NCI-H1930 (cell line): ENCODE measurements at places on chromosomes 13 and 19.

DNA sequence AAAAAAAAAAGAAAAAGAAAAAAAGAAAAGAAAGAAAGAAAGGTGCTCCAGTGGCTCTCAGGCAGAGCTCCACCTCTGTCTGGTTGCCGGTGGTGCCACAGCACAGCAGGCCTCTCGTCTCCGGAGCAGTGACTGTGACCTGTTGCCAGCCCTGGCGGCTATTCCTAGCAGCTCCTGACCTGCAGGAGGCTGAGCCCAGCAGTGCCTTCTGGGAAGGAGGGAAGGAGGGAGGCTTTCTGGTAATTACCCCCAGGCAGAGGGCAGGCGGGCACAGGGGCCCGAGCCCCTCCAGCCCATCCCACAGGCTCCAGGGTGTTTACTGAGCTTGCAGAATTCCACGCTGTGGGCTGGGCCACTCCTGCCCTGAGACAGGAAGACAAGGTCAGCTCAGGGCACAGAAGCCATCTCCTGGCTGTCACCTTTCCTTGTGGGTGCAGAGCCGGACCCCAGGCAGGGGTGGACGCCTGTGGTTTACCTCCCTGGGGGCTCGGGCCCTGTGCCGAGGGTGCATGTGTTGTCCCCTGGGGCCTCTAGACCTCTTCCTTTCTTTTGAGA lies 77.9 kb downstream of the GNG7 start:
- peak; percentile 25 for DNase-seq

- DNase-seq: peak; percentile 29
These were observed 24.2 kb downstream of the C19orf12 start for GRCh38 chr19:29690842-29691241.

DNA sequence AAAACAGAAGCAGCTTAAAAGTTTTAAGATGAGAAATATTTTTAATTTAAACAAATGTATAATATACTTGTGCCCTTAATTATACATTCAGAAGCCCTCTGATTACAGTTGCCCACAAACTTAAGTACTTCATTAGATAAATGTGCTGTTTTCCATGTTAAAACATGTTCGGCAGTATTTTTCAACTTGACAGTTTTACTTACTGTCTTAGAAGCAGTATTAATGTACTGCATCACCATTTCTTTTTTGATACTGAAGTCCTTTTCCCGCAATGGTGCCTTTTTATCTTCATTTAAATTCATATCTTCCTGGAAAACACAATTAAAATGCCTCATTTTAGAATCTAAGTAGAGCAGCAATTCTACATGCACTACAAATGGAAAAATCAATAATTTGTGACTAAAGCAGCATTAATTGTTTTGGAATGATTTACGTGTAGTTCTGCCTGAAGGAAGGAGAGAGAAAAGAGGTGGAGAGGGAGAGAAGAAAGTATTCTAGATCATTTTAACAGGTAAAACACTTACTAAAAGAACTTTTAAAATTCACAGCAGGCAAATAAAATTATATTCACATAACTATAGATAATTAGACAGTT lies 70.2 kb downstream of the DIAPH3 start:
- DNase-seq: no peak

DNA sequence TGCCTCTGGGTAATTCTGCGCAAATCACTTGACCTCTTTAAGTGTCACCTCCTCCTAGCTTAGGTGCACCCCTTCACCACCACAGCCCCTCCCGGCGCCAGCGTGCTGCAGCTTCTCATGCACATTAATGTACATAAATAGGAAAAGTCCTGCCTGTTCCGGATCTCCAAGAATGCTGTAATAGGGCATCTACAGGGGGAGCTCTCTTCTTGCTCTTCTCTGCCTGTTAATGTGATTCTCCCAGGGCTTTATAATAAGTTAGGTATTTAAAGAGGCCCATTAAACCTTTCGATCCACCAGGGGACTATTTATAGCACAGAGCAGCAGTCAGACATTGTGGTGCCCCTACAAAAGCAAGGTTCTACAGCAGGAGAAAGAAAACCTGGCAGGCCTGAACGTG lies 35.3 kb downstream of the SOX1 start:
- DNase-seq: no peak

GRCh38 chr19:36141039-36141927 lies 1.4 kb downstream of the CAPNS1 start:
- peak; percentile 81 for DNase-seq

- no peak for DNase-seq
These were observed 1.1 kb downstream of the CD79A start for GRCh38 chr19:41877916-41878905.

DNA sequence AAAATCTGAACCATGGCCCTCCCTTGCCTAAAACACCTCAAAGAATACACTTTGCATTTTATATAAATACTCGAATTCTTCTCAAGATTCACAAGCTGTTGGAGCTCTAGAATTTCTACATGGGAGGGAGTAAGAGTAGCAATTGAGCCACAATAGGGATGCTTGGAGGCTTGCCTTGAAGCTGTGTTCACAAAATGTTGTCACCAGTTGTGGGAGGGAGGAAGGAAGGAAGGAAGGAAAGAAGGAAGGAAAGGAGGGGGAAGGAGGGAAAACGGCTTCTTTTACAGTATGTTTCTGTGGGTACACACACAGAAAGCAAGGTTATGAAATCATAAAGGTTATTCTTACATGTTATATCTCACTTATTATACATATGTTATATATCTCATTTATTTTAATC lies 128.6 kb upstream of the PEG3 start:
- no peak for DNase-seq

DNA sequence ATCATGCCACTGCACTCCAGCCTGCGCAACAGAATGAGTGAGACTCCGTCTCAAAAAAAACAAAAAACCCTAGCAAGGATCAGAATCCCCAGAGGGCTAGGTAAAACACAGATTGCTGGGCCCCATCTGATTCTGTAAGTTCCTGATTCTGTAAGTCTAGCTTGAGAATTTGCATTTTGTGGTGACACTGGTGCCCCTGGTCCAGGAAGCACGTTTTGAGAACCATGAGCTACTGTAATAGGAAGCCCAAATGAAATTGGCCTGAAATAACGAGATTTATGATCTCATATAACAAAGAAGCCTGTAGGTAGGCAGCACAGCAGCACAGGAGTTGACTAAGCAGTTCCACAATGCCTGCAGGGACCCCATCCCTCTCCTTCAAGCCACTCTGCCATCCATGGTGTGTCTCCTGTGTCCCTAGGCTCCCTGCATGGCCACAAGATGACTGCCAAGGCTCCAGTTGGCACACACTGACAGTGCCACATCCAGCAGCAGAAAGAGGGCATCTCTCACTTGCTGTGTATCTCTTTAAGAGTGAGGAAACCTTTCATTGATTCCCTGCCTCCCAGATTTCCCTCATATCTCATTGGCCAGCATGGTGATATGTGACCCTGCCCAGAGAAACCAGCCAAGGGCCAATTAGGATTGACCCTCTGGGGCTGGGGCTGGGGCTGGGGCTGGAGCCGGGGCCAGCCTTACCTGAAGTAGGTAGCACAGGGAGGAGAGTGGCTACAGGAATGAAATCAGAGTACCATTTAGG lies 21.7 kb downstream of the SIPA1L3 start:
- no peak for DNase-seq

- no peak for DNase-seq
These were observed 86.6 kb upstream of the POSTN start for GRCh38 chr13:37685206-37685605.

- no peak for DNase-seq
These were observed 9.5 kb upstream of the GJB6 start for GRCh38 chr13:20241593-20241992.

GRCh38 chr13:111609631-111610030 lies 289.2 kb downstream of the TEX29 start:
- DNase-seq: no peak

DNA sequence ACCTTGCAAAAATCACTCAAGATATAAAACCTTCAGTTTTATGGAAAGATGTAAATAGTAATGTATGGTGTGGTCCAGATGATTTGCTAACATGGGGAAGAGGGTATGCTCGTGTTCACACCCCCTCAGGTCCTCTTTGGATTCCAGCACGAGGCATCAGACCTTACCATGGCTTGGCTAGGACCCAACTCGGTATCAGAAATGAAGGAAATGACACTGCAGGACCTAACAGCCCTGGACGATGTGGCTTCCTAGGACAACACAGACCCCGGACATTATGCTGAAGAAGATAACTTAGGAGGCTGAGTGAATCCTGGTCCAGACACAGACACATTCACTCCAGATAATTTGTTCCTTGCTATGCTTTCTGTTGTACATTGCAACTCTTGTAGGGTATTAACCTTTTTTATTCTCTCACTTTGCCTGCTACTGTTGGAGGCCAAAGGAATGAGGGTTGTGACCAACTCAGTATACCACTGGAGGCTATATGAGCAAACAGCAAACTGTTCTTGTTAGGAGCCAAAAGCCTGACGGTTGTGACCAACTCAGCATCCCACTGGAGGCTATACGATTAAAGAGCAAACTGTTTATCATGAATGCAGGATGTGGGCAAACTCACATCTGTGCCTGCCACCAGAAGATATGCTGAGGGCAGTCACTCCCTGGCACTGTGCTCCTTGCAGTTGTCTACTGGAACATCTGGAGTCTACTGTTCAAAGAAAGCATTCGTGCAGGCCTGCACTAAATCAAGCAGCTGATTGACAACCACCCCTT lies 121.7 kb downstream of the ZNF429 start:
- DNase-seq: no peak

GRCh38 chr13:24746618-24747247 lies 17.2 kb upstream of the RNF17 start:
- peak; percentile 56 for DNase-seq

DNA sequence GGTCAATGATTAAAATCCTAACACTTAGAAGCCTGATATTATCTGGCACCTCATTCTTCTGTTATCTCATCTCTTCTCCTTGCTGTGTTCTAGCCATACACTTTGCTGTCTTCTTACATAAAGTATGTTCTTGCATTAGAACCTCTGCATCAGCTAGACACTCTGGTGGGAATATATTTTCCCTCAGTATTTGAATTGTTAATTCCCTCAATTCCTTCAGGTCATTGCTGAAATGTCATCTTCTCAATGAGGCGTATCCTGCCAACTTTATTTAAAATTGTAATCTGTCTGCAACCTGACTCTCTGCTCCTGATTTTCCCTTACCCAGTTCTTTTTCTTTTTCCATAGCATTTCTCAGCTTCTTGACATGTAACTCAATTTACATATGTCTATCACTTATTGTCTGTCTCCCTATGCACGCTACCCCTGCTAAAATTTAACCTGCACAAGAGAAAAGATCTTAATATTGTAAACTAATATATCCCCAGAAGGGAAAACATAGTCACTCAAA lies 138.2 kb downstream of the UGGT2 start:
- no peak for DNase-seq

- DNase-seq: no peak
These were observed 102.1 kb downstream of the INSR start for GRCh38 chr19:7191946-7192691.

- no peak for DNase-seq
These were observed 782 bp upstream of the JUND start for GRCh38 chr19:18282021-18282787.

- no peak for DNase-seq
These were observed 265.7 kb downstream of the DIAPH3 start for GRCh38 chr13:59898066-59898465.

GRCh38 chr13:43227721-43228120 lies 204.3 kb downstream of the DNAJC15 start:
- DNase-seq: no peak

DNA sequence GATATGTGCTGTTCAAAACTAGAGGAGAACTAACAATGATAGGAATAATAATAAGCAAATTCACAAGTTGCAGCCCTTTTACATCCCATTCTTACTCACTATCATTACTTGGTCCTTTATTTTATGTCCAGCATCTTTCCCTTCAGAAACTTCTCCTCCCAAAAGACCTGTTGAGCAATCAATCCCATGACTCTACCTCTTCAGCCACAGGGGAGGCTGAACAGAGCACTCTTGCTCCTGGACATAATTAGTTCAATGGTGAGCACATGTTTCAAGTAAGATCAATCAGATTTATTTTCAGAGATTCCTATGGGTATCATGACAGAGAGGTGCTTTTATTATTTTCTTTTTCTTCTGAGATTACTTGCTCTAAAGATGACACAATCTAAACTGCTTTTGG lies 260.0 kb downstream of the COG6 start:
- no peak for DNase-seq

DNA sequence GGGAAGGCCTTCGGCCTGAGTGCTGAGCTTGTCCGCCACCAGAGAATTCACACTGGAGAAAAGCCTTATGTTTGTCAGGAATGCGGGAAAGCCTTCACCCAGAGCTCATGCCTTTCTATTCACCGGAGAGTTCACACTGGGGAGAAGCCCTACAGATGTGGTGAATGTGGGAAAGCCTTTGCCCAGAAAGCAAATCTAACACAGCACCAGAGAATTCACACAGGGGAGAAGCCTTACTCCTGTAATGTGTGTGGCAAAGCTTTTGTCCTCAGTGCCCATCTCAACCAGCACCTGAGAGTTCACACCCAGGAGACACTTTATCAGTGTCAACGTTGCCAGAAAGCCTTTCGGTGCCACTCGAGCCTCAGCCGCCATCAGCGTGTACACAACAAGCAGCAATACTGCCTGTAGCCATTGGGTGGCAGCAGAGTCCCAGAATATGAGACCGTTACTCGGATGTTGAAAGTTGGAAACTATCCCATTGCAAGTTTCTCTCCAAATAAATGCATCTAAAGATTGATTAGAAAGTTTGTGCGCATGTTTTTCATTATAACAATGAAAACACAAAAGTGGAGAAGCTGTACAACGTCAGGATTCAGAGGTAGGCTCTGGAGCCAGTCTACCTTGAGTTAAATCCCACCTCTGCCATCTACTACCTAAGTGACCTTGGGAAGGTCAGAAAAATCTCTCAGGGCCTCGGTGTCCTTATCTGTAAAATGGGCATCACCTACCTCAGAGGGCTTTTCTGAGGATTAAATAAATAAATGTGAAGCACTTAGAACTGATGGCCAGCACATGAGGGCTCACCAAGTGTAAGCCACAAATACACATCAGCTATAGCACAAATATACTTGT lies 21.1 kb downstream of the ZNF473 start:
- DNase-seq: no peak

DNA sequence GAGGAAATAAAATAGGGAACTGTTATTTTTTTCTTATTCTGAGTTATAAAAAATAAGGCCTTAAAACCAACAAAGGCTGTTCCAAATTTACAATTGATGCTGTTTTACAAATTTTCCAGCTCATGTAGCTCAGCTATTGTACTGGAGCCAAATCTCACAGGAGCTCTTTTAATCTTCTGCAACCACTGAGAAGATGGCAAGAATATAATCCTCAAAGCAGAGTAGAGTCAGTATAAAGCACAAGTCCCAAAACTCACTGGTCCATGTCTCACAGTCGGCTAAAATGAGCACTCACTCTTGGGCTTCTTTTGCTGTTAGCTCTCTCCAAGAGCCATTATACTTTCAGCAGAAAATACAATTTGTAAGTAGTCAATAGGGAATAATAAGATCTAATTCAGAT lies 1074.4 kb upstream of the PRR20A start:
- no peak for DNase-seq

GRCh38 chr13:112655913-112656312 lies 33.9 kb upstream of the ATP11A start:
- no peak for DNase-seq

- DNase-seq: no peak
These were observed 38.8 kb upstream of the ALOX5AP start for GRCh38 chr13:30696278-30697176.
